ENCODE measurements at places on chromosomes 1 and 21. TPM values are rescaled to one million over a fixed set of nuclear protein-coding genes. Genes with fewer than 3 reads are reported as not detected.

- H3K4me1 ChIP-seq = peaks cover 18% of the 10 kb centered on the region
- H3K27me3 ChIP-seq = peaks cover 19% of the 10 kb centered on the region
- no peak for DNase-seq
- no peak overlapping the region for H3K4me3 ChIP-seq
- H3K27ac ChIP-seq = no peak overlapping the region
- no peaks in the 10 kb centered on the region for H3K36me3 ChIP-seq
Observed at GRCh38 chr1:182699393-182700350, 15.3 kb upstream of the RGS8 start.

- DNase-seq = no peak
- H3K27ac ChIP-seq = no peak overlapping the region
- H3K36me3 ChIP-seq = no peaks in the 10 kb centered on the region
- no peaks in the 10 kb centered on the region for H3K4me1 ChIP-seq
- H3K27me3 ChIP-seq = peaks cover 21% of the 10 kb centered on the region
Observed at GRCh38 chr1:33741749-33742148, 122.1 kb upstream of the HMGB4 start.

DNA sequence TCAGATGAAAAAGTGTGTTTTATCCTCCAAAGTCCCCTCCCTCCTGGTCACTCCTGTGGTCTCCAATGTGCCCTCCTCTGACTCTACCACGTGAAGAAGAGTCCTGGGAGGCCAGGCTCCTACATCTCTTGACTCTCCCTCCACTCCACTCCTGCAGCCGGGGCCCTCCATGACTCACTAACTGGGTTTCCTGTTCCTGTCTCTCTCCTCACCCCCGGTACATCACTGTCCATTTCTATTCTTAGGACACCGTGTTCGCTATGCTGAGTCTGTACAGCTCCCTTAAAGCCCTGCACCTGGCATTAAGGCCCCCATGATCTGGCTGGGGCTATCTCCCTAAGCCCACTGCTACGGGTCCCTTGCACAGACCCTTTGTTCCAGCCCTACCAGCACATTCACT, 93.4 kb downstream of the BCAR3 start:
- H3K4me3 ChIP-seq = no peak overlapping the region
- no peaks in the 10 kb centered on the region for H3K27me3 ChIP-seq
- DNase-seq = no peak
- peaks cover 40% of the 10 kb centered on the region for H3K4me1 ChIP-seq
- no peaks in the 10 kb centered on the region for H3K36me3 ChIP-seq

DNA sequence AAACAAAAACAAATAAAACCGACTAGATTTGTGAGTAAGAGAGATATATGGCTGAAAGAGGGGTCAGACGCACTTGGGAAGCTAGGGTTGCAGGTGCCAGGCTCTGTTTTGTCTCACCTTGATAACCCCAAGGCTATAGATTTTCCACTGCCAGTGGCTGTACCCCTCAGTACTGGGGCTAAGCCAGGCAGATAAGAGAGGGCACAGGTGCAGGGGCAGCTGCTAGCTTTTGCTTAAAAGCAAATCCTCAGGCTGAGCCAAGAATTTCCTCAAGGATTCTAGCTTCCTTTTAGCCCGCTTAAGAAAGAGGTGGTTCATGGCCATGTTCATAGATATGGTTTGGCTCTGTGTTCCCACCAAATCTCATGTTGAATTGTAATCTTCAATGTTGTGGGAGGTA, 57.9 kb downstream of the OVGP1 start:
- H3K27me3 ChIP-seq = no peaks in the 10 kb centered on the region
- no peak for DNase-seq
- H3K27ac ChIP-seq = no peak overlapping the region
- peaks cover 6% of the 10 kb centered on the region for H3K4me1 ChIP-seq
- no peak overlapping the region for H3K4me3 ChIP-seq
- H3K36me3 ChIP-seq = no peaks in the 10 kb centered on the region

- peaks cover 12% of the 10 kb centered on the region for H3K36me3 ChIP-seq
- no peaks in the 10 kb centered on the region for H3K27me3 ChIP-seq
- no peaks in the 10 kb centered on the region for H3K4me1 ChIP-seq
- H3K4me3 ChIP-seq = no peak overlapping the region
- DNase-seq = no peak
Observed at GRCh38 chr1:28045777-28046176, 42.6 kb downstream of the EYA3 start.

- no peak for DNase-seq
- H3K36me3 ChIP-seq = no peaks in the 10 kb centered on the region
- no peak overlapping the region for H3K27ac ChIP-seq
- no peaks in the 10 kb centered on the region for H3K4me1 ChIP-seq
- H3K4me3 ChIP-seq = no peak overlapping the region
Observed at GRCh38 chr1:210739627-210740026, 394.3 kb downstream of the KCNH1 start.

GRCh38 chr1:65992831-65993271, 200.2 kb downstream of the PDE4B start:
- H3K27ac ChIP-seq = no peak overlapping the region
- no peaks in the 10 kb centered on the region for H3K36me3 ChIP-seq
- DNase-seq = no peak
- peaks cover 9% of the 10 kb centered on the region for H3K4me1 ChIP-seq
- no peak overlapping the region for H3K4me3 ChIP-seq

DNA sequence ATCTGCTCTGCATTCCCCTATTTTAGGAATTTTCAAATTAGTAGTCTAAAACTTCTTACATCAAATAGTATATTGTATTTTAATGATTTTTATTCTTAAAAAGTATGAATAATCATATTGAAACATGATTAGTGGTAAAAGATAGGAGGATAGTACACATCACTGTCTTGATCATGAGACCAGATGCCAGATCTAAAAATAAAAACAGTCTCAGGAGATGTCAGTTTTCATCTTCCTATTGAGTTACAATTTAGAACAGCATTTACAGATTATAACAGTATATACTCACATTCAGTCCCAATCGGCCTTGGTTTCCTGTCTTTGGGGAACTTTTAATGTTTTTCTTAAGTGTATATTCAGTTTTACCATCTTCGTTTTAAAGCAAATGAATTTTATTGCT, 95.9 kb downstream of the USP25 start:
- no peak overlapping the region for H3K27ac ChIP-seq
- H3K36me3 ChIP-seq = peaks cover 12% of the 10 kb centered on the region

- H3K27me3 ChIP-seq = no peaks in the 10 kb centered on the region
- H3K4me3 ChIP-seq = no peak overlapping the region
- DNase-seq = no peak
- peaks cover 17% of the 10 kb centered on the region for H3K36me3 ChIP-seq
- no peak overlapping the region for H3K27ac ChIP-seq
Observed at GRCh38 chr1:243493156-243494129, 237.6 kb downstream of the SDCCAG8 start.

- peaks cover 1% of the 10 kb centered on the region for H3K36me3 ChIP-seq
- H3K4me3 ChIP-seq = peak overlapping the region; percentile 99
- H3K27ac ChIP-seq = peak overlapping the region; percentile 100
- H3K27me3 ChIP-seq = no peaks in the 10 kb centered on the region
Observed at GRCh38 chr1:8026976-8027747, 1.1 kb upstream of the ERRFI1 start.

DNA sequence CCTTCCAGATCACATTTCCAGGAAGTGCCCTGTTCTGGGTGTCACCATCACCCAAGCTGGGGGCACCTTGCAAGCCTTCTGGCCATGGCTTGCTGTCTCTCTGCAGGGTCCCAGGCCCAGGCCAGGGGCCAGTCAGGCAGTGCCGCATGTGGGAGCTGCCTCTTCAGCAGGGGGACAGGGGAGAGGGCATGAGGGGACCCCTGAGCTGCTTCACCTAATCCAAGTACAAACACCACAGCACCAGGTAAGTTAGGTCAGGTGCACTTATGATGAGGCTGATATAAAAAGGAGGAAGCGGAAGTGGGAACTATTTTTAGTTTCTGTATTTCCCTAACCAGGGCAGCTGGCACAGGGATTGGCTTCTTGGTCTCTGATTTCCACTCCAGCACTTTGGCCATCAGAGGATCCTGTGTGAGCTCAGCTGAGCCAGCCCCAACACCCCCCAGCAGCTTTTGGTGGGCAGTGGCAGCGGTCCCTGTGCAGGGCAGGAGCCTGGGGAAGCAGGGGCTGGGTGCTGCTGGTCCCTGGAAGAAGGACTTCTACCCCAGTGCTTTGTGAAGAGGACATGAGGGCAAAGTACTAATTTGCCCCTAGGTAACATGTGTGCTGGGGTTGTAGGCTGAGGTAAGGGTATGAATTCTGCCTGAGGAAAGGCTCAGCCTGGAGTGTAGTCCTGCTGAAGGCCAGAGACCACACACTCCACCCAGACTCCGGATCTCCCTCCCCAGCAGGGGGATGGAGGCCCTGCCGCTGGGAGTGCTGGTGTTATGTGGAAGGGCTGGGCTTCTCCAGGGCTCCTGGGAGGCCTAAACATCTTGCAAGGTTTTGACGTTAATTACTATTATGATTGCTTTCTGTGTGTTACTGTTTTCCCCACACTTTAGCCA, 3.3 kb upstream of the PCBP3 start:
- H3K4me3 ChIP-seq = no peak overlapping the region
- no peaks in the 10 kb centered on the region for H3K36me3 ChIP-seq
- peaks cover 51% of the 10 kb centered on the region for H3K27me3 ChIP-seq
- no peak for DNase-seq
- no peak overlapping the region for H3K27ac ChIP-seq

GRCh38 chr1:151175041-151175741, 590 bp downstream of the TMOD4 start:
- no peaks in the 10 kb centered on the region for H3K4me1 ChIP-seq
- H3K36me3 ChIP-seq = peaks cover 22% of the 10 kb centered on the region
- H3K4me3 ChIP-seq = no peak overlapping the region
- DNase-seq = no peak
- H3K27me3 ChIP-seq = no peaks in the 10 kb centered on the region

- H3K4me3 ChIP-seq = no peak overlapping the region
- H3K27ac ChIP-seq = peak overlapping the region; percentile 45
- no peaks in the 10 kb centered on the region for H3K4me1 ChIP-seq
- no peak for DNase-seq
- no peaks in the 10 kb centered on the region for H3K36me3 ChIP-seq
- no peaks in the 10 kb centered on the region for H3K27me3 ChIP-seq
Observed at GRCh38 chr1:210598135-210598652, 269.5 kb downstream of the HHAT start.

DNA sequence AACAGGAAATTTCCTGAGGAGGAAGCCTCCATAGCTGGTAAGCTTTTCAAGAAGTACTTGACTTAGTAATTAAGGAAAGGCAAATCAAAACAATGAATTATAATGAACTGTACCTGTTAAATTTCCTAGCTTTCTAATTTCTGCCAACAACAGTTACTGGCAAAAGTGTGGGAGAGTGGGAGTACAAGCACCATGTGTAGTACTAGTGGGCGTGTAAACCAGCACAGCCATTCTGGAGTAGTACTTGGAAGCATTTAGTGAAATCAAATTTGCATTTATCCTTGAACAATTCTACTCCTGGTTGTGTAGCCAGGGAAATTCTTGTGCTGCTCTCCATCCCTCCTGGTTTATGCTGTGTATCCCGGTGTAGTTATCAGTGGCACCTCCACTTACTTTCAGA, 190.8 kb downstream of the PRDM2 start:
- H3K36me3 ChIP-seq = no peaks in the 10 kb centered on the region
- no peak overlapping the region for H3K4me3 ChIP-seq
- no peak overlapping the region for H3K27ac ChIP-seq
- H3K27me3 ChIP-seq = peaks cover 52% of the 10 kb centered on the region
- no peak for DNase-seq
- H3K4me1 ChIP-seq = peaks cover 7% of the 10 kb centered on the region

DNA sequence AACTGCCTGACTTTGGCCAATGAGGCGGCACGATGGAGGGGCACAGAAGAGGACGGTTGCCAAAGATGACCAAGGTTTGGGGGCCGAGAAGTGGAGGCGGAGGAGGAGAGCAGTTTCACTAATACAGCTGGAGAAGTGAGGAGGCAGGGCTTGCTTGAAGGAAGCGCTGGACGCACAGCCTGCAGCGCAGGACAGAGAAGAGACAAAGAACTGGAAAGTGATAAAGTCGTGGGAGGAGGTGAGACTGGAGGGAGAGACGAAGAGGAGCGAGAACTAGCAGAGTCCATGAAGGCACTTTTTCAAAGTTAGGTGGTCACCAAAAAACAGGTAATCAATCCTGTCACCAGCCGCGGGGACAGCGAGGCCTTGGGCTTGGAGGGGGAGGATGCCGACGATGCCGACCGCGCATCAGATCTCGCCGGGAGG, 771 bp downstream of the PACC1 start:
- peak overlapping the region; percentile 100 for H3K4me3 ChIP-seq
- no peaks in the 10 kb centered on the region for H3K27me3 ChIP-seq

- no peaks in the 10 kb centered on the region for H3K36me3 ChIP-seq
- no peak overlapping the region for H3K4me3 ChIP-seq
- no peak for DNase-seq
- H3K4me1 ChIP-seq = no peaks in the 10 kb centered on the region
Observed at GRCh38 chr21:23699402-23699801, 1907.9 kb downstream of the MRPL39 start.

- no peaks in the 10 kb centered on the region for H3K27me3 ChIP-seq
- peaks cover 4% of the 10 kb centered on the region for H3K4me1 ChIP-seq
- H3K4me3 ChIP-seq = no peak overlapping the region
- DNase-seq = no peak
- H3K27ac ChIP-seq = no peak overlapping the region
- H3K36me3 ChIP-seq = peaks cover 2% of the 10 kb centered on the region
Observed at GRCh38 chr21:45539046-45539795, 3.0 kb downstream of the SLC19A1 start.

- H3K4me3 ChIP-seq = no peak overlapping the region
- H3K27ac ChIP-seq = no peak overlapping the region
- DNase-seq = no peak
- no peaks in the 10 kb centered on the region for H3K27me3 ChIP-seq
Observed at GRCh38 chr1:87024936-87025540, 110.6 kb downstream of the HS2ST1 start.

GRCh38 chr1:241406421-241406820, 49.4 kb upstream of the RGS7 start:
- H3K4me1 ChIP-seq = no peaks in the 10 kb centered on the region
- H3K36me3 ChIP-seq = no peaks in the 10 kb centered on the region
- H3K27ac ChIP-seq = no peak overlapping the region
- no peak for DNase-seq
- H3K4me3 ChIP-seq = no peak overlapping the region
- H3K27me3 ChIP-seq = peaks cover 19% of the 10 kb centered on the region

- peaks cover 36% of the 10 kb centered on the region for H3K36me3 ChIP-seq
- H3K4me3 ChIP-seq = no peak overlapping the region
Observed at GRCh38 chr1:33332357-33332789, 11.5 kb upstream of the A3GALT2 start.

GRCh38 chr1:66108624-66109023, 315.9 kb downstream of the PDE4B start:
- H3K27me3 ChIP-seq = no peaks in the 10 kb centered on the region
- no peaks in the 10 kb centered on the region for H3K4me1 ChIP-seq
- H3K27ac ChIP-seq = no peak overlapping the region
- no peak overlapping the region for H3K4me3 ChIP-seq
- no peak for DNase-seq

BSND gene
- total RNA-seq = not detected

OPTC gene
- not detected for total RNA-seq

KCNA2 gene
- 0.05 TPM for total RNA-seq

PTCH2 gene
- total RNA-seq = 2.9 TPM

PTPRU gene
- total RNA-seq = 74.0 TPM

ALX3 gene
- total RNA-seq = 2.8 TPM

PER3 gene
- 2.6 TPM for total RNA-seq

CFHR5 gene
- total RNA-seq = not detected

AMY1A gene
- total RNA-seq = not detected

MAST2 gene
- total RNA-seq = 47.8 TPM
